DMS153 (cell line): ENCODE measurements at places on chromosomes 3 and 15.

DNA sequence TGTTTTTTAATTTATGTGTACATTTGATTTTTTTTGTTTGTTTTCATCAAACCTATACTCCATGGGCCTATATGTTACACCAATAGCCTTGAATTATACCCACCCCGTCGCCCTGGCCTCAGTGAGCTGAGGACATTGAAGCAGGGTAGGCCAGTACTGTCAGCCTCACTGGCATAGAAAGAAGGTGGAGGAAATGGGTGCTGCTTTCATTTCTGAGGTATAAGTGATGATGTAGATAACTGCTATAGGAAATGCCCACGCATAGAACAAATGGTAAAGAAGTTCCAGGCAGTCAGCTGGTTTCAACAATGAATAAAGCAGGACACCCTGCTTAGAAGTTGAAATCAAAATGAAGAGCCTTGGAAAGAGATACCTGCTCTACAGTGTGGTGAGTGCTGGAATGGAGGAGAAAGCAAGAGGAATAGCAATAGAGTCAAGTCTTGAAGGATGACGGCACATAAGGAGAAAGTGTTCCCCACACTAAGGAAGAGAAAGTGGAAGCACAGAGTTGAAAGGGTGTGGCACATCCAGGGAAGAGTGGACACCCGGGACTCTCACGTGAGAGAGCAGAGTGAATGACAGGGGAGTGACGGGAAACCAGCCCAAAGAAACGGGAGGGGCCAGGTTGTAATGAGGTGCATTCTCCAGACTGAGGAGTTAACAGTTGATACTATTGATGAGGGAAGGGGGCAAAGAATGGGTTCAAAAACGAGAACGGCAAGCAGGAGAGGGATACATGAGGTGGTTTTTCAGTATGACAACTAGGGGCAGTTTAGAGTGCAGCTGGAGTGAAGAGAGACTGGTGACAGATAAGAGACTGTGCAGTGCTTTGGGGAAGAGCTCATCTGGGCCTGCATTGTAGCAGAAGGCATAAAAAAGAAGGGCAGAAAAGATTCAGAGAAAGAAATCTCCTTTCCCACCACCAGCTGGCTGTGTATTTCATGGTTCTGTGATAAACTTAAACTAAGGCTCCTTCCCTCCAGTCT is 70.5 kb downstream of the KLHL25 start:
- DNase-seq = no peak

GRCh38 chr3:74366331-74366730 is 248.1 kb downstream of the CNTN3 start:
- no peak for DNase-seq

- DNase-seq = no peak
These were observed 93.0 kb downstream of the PGPEP1L start for GRCh38 chr15:98914626-98915025.

GRCh38 chr3:58322793-58323192 is 9.9 kb upstream of the PXK start:
- DNase-seq = no peak

DNA sequence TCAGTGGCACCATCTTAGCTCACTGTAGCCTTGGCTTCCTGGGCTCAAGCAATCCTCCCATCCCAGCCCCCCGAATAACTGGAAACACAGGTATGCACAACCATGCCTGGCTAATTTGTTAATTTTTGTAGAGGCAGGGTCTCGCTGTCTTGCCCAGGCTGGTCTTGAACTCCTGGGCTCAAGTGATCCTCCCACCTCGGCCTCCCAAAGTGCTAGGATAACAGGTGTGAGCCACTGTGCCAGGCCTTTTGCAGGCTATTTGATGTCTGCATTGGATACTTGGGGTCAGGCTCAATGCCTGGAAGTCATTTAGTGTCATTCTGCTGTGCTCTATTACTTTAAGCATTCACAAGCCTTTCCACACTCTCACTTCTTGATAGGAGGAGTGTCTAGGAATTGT is 17.6 kb downstream of the LIMD1 start:
- DNase-seq = no peak

GRCh38 chr3:52446631-52447511 is 2.0 kb upstream of the SEMA3G start:
- DNase-seq = no peak
